CD4-positive, alpha-beta T cell treated with Interleukin-17A for 1 hour (primary cell): ENCODE measurements at places on chromosomes 12 and 14.

- no peak for DNase-seq
These were observed 319.4 kb upstream of the ATP2B1 start for GRCh38 chr12:90027889-90028634.

GRCh38 chr14:92653162-92653651 lies 95.2 kb downstream of the LGMN start:
- DNase-seq, result no peak

DNA sequence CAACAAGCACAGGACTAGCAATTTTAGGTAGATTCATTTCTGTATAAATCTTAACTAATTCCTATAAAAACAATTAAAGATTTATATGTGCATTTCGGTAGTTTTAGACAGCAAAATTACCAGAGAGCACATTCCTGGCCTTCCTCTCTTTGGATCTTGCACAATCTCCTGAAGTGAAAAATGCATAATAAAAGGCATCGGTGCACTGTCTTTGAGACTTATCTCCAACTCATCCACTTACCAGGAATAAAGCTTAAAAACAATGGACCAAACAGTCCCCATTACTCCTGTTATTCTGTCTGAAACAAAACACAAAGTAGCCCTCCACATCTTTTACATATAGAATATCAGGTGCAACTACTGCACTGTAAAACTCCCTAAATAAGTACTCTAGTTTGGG lies 69.3 kb downstream of the HECTD1 start:
- no peak for DNase-seq

DNA sequence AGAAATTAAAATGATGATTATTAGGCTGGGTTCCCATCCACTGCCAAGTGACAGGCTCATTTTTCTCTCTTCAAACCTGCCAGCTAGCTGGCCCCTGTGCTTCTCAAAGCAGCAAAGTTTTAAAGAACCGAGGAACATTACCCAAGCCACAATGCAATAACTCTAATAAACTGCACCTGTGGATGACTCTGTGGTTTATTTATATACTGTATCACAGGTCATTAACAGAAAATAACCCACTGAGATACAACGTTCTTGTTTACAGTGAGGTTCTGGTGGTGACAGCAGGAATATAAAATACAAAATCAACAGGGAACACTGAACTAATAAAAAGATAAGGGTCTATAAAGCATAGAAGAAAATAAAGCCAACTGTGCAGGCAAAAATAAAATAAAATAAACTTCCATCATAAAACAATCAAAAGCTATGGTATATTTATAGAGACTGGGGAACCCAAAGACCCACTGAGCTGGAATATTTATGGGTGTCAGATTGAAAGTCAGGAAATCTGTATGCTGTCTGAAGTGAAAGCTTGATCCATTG lies 472.9 kb downstream of the NOVA1 start:
- DNase-seq, result no peak

- DNase-seq, result no peak
These were observed 78.6 kb downstream of the SCARB1 start for GRCh38 chr12:124784871-124785572.

DNA sequence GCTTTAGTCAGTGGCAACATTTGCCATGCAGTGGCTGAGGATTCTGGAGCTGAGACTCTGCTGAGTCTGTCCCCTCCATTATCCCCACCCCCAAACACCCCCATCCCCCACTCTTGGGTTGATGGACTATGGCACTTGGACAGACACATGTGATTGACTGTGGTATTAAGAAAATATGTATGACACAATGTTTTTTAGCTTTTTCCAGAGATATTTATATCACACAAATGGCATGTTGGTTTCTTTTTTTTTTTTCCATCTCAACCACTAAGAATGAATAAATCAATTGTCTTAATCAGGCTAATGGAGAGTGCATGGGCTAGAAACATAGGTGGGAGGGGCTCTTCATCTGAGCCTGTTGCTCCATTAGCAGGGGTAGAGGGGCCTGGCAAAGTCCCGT lies 30.7 kb upstream of the MAP1LC3B2 start:
- DNase-seq, result no peak

- no peak for DNase-seq
These were observed 494.7 kb downstream of the NPAS3 start for GRCh38 chr14:33433396-33433795.

DNA sequence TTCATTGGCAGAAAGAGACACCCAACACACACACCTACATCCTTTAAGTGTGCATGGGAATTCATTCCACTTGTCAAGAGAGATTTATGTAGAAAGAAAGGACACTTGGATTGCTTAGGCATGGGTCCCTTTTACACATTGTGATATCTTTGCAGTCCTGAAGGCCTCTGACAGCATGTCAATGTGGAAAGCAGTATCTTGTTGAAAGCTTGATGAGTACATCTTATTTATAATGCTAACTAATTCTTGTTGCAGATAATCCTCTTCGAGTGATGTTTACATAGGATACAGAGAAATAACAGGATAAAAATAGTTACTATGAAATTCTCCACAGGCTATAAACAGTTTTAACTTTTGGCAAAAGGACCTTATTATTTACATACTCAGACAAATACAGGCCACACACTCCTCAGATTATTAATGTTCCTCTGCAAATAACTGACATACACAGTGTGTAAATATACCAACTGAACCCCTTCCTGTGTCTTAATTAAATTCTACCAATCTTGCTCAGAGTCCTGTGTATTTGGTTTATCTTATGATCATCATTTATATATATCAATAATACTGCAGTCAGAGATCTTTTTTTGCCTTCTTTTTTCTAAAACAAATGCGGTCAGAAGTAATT lies 111.8 kb upstream of the DIO2 start:
- no peak for DNase-seq

- no peak for DNase-seq
These were observed 131.4 kb upstream of the CCDC175 start for GRCh38 chr14:59707778-59708561.

DNA sequence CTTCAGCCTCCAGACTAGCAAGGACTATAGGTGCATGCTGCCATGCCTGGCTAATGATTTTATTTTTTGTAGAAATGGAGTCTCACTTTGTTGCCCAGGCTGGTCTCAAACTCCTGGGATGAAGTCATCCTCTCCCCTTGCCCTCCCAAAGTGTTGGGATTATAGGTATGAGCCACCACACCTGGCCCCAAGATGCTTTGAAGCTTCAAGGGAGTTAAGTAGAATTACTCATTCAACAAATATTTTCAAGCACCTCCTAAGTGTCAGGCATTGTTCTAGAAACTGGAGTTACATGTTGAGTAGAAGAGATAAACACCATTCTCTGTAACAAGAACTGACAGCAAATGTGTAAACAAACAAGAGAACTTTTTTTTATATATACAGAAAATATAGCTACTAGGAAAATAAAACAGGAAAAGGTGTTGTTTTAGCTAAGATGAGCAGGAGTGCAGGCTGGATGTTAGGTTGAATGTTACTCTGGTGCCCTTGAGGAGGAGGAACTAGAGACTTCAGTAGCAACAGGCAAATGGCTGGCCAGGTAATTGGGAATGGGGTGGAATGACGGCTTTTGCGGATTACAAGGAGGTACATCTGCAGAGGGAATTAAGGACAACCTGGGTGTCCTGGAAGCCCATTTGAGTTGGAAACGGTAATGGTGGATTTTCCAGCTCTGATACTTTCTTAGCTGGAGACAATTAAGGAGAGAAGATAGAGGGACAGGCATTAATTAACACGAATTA lies 32.0 kb upstream of the CFAP54 start:
- DNase-seq, result no peak

GRCh38 chr14:55052269-55052930 lies 953 bp downstream of the MAPK1IP1L start:
- DNase-seq, result no peak

- DNase-seq, result no peak
These were observed 536.8 kb downstream of the MED13L start for GRCh38 chr12:115740586-115741155.

- peak; percentile 48 for DNase-seq
These were observed 64.9 kb downstream of the FBXO34 start for GRCh38 chr14:55336162-55336561.

DNA sequence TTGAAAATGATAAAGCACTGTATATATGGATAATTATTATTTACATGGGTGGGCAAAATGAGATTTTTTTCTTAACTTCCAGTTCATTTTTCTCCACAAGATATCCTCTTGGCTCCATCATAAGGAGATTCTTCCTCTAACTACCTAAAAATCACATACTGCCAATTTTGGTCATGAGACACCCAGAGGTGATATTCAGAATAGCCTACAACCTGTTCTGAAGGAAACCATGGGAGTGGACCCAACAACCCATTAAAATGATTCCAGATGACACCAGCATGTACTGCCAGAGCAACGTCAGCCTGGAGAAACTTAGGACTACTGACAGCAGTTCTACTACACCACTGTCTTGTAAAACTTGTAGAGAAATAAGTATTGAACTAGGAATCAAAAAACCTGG lies 136.3 kb upstream of the TMPO start:
- no peak for DNase-seq

- DNase-seq, result no peak
These were observed 11.9 kb upstream of the TMEM119 start for GRCh38 chr12:108609537-108610335.

DNA sequence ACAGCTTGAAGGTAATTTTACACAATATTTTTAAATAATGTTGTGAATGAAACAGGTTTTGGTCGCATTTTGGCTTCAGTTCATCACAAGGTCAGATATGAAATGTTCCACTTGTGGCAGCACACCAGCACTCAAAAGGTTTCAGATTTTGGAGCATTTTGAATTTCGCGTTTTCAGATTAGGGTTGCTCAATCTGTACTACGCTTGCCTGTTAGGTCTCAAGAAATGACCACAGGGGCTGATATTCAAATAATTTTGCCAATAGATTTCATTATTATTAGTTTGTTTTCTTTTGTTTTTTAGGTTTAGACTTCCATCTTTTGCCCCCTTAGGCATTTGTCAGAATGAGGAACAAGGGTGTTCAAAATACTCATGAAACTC lies 29.8 kb downstream of the DICER1 start:
- no peak for DNase-seq

DNA sequence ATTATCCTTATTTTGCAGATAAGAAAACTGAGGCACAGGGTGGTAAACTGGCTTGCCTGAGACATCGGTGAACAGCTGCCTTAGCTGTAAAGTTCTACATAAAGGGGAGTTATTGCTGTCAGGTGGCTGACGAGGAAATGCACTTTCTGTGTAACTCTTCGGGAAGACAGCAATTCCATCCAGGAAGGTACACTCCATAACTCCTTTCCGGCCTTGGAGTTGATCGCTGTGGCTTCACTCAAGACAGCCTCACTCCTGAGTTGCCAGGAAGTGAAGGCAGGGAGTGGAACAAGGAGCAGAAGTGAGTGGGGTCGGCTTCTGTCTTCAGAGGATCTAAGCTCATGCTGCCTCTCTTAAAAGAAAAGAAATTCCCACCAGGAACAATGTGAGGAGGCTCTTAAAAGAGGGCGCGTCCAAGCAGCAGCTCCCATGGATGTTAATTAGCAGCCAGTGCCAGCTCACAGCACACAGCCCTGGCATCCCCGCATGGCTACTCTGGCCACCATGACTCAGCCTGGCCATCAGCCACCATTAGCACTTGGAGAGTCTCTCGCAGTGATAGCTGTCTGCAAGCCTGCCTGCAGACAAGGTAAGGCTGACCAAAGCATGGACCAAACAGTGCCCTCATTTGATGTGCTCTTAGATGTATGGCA lies 60.3 kb downstream of the NUAK1 start:
- DNase-seq, result no peak
